ENCODE measurements at places on chromosomes 7 and 10.

DNA sequence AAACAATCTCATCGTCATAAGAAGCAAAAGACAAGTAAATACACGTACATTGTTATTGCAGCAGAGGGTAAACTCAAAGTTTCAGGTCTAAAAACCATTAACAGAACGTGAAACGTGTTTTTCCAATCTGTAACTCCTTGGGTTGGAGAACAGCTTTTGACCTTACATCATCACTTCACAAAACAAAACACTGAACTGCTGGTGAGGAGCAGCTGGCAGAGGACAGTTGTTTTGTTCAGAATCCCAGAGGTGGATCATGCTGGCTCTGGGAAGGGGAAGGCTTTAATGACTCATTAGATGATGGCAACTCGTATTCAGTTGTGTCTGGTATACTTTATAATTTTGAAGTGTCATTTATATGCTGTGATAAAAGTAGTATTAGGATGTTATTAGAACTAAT, 923.0 kb upstream of the CELF2 start:
- DNase-seq, result no peak

GRCh38 chr10:1345368-1345767, 289.2 kb downstream of the WDR37 start:
- no peak for DNase-seq

GRCh38 chr10:86003201-86003621, 363.4 kb downstream of the GRID1 start:
- no peak for DNase-seq

GRCh38 chr10:80571352-80571751, 33.6 kb downstream of the SH2D4B start:
- no peak for DNase-seq

DNA sequence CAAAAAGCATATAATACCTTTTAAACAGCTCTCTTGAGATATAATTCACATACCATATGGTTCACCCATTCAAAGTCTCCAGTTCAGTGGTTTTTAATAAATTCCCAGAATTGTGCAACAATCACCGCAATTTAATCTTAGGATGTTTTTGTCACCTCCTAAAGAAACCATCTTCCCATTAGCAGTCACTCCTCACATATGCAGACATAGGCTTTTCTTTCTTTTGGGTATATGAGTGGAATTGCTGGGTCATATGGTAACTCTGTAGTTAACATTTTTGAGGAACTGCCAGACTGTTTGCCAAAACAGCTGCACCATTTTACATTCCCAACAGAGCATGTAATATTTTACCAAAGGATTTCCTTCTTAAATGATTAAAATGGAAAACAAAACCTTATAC, 57.0 kb downstream of the CC2D2B start:
- no peak for DNase-seq

DNA sequence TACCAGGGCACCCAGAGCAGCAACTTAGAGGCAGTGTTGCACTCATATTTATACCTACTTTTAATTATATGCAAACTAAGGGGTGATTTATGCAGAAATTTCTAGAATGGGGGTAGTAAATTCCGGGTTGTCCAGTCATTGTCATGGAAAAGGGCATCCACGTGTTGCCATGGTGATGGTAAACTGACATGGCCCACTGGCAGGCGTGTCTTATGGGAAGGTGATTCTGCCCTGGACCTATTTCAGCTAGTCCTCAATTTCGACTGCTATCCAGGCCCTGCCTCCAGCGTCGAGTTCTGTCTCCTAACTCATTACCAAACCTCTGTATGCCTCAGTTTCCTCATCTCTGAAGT, 12.8 kb downstream of the SNX8 start:
- DNase-seq, result no peak

- no peak for DNase-seq
These were observed 381.1 kb upstream of the ZMIZ1 start for GRCh38 chr10:78687626-78688025.

DNA sequence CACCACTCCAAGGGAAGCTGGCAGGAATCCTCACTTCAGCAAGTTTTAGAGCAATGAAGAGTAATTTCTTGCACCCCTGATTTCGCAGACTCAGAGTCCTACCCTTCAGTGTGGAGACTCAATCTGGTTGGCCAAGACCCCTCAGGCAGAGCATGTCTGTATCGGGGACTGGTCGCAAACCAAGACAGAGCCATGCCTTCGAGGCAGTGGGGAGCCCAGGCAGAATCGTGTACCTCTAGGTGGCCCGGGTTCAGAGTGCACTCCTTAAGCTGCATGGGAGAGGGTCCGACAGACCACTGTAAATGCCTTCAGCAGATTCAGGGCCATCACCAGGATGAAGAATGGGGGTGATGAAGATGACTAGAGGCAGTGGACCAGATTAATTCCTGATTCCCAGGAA, 94.9 kb downstream of the STRA8 start:
- DNase-seq, result no peak

- DNase-seq, result no peak
These were observed 3.1 kb downstream of the RNF133 start for GRCh38 chr7:122695816-122696215.

DNA sequence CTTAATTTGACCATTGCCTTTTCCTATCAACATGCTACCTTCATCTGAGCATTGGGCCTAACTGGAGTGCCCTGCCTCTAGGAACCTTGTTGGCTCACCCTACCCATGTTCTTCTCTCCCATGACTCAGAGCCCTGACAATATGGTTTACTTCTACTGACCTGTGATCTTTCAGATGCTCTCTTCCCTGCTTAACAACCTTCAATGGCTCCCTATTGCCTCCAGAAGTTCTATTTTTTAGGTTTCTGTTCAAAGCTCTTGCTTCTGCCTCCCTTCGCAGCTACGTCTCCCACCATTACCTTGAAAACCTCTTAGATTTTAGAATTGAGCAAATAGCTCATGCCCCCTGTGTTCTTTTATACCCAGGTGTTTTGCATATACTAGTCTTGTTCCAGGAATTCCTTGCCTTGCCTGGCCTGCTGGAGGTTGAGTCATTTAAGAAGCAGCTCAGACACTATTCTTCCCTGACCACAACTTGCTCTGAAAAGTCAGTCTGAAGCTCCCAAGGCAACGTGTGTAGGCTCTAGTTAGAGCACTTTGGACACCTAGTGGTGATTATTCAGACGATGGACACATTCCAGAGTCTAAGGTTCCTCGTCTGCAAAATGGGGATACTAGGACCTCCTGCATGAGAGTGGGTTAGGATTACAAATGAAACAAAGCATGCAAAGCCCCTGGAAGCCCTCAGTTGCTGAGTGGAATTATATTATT, 64.4 kb upstream of the EMX2 start:
- no peak for DNase-seq

DNA sequence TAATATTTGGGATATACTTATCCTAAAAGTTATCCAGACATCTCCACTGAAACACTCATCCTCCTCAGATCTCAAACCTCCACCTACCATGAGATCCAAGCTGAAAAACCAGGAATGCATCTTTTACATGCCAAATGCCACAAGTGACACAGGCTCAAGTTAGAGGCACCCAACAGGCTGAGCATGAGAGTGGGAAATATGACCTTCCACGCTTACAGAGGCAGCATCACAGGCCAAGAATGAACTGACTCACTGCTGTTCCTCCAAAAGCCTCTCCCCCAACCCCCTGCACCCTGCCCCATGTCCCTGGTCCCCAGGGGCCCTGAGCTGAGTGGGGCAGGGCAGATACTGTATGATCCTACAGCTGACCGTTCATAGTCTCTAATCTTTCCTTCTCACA, 4.8 kb upstream of the MTPAP start:
- no peak for DNase-seq

GRCh38 chr10:24917493-24917892, 34.9 kb downstream of the PRTFDC1 start:
- DNase-seq, result no peak

GRCh38 chr7:27423290-27423689, 180.7 kb downstream of the EVX1 start:
- DNase-seq, result no peak

- no peak for DNase-seq
These were observed 285.5 kb upstream of the IGFBP3 start for GRCh38 chr7:46206476-46207060.

DNA sequence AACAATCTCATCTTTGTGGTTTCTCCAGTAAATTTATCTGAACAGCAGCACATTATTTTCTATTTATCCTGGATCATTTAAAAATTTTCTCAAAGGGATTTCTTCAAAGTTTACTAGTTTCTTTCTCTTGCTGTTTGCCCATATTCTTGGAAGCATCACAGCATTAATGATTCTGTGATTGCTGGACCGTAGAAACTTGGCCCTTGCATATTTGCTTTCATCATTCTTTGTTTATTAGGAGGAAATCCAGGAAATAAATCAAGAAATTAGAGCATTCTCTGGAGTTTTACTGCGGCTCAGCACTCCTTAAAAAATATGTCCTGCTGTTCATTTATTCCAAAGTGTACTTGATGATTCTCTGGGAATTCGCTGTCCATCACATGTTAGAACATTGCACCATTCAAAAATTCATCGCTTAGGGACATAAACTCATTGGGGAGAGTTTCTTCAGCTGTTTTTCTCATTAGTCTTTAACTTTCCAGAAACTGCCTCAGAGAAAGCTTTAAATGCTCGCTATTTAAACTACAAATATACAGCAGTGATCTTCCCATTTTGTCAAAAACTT, 264.0 kb upstream of the CDC14C start:
- DNase-seq, result no peak

DNA sequence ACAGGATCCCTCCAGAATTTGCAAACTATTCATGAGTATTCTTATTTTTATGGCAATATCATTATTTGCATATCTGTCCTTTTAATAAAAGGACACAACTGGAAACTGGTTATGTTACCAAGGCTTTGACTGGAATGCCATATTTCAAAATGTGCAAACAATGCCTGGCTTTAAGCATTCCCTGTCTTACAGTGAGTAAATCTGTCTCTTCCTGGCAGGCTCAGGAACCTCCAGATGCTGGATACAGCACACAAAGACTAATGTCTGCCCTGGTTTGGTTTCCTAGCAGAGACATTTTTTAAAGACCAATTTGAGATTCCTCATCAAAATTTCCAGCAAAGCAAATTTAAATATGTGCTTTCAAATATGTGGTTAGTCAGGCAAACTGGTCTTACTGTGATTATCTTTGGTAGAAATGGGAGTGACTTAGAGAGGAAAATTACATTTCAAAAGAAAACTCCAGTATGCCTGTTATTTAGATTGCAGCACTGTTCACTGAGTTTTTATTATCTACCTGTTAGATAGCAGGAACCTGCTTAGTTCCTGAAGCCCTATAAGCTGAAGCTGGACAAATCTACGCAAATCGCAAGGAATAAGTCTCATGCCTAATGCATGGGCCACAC, 31.3 kb downstream of the RNF216 start:
- DNase-seq, result no peak

DNA sequence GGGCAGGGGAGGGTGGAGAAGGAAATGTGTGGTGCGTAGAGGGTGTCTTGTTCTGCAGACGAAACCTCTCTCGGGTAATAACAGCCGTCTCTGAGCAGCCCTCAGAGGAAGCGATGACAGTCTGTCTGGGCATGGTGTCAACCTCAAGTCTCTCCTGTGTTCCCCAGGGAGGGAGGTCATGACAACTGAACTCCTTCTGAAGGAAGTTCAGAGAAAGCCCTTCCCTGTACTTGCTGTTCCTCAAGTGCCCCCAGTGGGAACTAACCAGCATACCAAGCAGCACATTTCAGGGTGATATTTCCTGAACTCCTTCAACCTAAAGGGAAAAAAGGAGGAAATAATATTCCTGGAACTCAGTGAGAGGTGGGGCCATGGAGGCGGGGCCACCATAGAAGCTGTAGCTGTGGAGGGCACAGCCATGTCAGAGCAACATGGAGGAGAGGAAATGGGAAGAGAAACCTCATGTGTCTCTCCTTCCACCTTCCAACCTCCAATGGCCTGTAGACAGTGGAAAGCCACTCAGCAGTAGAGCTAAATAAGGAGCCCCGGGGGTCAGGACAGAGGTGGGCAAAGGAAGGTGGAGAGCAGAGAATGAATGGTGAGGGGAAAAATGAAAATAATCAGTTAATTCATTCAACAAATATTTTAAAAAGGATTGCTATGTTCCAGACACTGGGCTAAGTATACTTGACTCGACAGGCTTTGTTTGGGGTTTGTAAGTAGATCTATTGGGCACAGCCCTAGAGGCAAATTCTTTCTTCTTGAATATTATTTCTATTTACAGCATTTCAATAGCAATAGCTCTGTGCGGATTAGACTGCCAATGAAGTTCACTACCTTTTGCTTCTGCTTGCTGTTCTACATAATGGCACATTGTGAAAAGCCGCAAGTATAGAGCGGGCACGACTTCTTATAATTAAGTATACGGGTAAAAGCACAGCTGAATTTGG, 61.0 kb upstream of the AOAH start:
- DNase-seq, result no peak

DNA sequence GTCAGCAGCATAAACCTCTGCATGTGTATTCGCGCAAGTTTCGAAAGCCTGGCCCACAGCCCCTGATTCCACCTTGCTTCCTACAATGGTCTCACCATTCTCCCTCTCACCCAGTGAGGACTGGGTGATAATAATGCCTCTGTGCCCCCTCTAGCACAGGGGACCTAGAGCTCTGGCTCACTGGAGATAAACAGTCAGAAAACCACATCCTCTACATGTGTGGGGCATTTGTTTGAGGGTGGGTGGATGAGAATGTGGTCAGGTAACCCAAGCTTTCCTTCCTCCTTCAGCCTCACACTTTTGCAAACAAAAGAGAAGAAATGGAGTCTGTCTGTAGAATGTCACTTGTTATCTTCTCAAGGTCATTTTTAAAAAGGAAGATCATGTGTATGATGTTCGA, 373.5 kb downstream of the KCNMA1 start:
- no peak for DNase-seq

- DNase-seq, result no peak
These were observed 4.1 kb upstream of the LRRC17 start for GRCh38 chr7:102908676-102909075.

DNA sequence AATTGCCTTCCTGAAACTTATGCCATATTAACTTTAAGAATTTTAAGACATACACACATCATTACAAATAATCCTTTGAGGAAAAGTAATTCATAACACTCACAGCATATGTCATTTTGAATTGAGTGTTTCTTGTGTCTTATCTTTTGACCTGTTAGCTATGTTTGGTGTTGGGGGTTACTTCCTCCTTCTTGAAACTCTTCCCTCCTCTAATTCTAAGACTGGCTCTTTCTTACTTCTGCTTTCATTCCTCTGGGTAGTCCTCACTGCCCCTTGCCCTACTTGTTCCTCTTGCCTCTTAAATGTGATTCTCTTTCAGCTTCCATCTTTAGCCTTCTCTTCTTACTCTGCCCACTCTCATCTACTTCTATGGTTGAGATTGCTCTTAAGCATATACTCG, 28.3 kb upstream of the PIP4K2A start:
- DNase-seq, result no peak

GRCh38 chr10:57599440-57599839, 668.3 kb downstream of the IPMK start:
- DNase-seq, result no peak

DNA sequence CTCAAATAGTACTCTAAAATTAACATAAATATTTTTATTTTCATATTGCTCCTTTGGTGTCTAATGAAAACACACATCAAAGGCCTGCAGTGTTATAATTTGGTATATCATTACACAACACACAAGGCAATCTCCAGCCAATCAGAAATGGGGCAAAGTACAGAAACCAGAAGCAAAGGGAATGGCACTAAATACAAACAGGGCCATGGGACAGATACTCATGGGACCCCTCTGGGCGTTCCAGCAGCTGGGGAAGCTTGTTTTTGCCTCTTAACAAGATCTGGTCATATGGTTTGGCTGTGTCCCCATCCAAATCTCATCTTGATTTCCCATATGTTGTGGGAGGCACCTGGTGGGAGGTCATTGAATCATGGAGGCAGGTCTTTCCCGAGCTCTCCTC, 551.8 kb upstream of the NRP1 start:
- DNase-seq, result no peak

- no peak for DNase-seq
These were observed 9.9 kb upstream of the PSMG3 start for GRCh38 chr7:1579481-1580421.

- no peak for DNase-seq
These were observed 612.2 kb downstream of the SUGCT start for GRCh38 chr7:40746841-40747556.

All from esophagus squamous epithelium (tissue), 5 donors.